ENCODE measurements at places on chromosomes 12 and 14. TPM values are rescaled to one million over a fixed set of nuclear protein-coding genes. Genes with fewer than 3 reads are reported as not detected.

PLCZ1 gene
- not detected for total RNA-seq

DPF3 gene
- total RNA-seq = 1.3 TPM

PEX5 gene
- total RNA-seq = 47.5 TPM

CCNB1IP1 gene
- total RNA-seq = 109 TPM

BCL11B gene
- total RNA-seq = 11.8 TPM

FGF6 gene
- not detected for total RNA-seq

TMBIM6 gene
- total RNA-seq = 296 TPM

- no peak for DNase-seq
These were observed 25.5 kb upstream of the NPFF start for GRCh38 chr12:53532524-53533445.

GRCh38 chr14:92411135-92411534 lies 88.2 kb downstream of the SLC24A4 start:
- no peak for DNase-seq

DNA sequence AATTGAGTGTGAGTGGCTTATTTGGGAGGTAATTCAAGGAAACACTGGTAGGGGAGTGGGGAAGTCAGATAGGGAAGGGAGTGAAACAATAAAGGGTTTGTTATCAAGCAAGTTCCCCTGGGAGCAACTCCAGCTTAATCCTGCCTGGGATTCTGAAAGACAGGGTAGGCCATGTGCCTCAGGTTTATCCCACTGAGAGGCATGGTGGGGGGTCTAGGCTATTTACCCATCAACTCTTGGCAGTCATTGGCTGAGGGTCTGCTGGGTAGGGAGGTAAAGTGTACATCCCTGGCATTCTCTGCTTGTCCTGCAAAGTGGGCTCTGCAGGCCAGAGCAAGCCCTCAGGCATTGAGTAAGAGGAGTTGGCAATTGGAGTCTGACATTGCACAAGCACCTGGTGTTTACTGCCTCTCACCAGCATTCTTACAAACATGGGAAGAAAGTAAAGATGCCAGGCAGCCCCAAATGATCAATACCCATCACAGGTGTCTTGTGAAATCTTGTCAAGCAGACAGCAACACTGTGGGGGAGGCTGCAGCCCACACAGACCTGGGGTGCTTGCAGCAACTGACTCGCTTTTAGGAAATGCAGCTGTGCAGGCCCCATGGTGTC lies 169.3 kb downstream of the KTN1 start:
- DNase-seq = no peak

DNA sequence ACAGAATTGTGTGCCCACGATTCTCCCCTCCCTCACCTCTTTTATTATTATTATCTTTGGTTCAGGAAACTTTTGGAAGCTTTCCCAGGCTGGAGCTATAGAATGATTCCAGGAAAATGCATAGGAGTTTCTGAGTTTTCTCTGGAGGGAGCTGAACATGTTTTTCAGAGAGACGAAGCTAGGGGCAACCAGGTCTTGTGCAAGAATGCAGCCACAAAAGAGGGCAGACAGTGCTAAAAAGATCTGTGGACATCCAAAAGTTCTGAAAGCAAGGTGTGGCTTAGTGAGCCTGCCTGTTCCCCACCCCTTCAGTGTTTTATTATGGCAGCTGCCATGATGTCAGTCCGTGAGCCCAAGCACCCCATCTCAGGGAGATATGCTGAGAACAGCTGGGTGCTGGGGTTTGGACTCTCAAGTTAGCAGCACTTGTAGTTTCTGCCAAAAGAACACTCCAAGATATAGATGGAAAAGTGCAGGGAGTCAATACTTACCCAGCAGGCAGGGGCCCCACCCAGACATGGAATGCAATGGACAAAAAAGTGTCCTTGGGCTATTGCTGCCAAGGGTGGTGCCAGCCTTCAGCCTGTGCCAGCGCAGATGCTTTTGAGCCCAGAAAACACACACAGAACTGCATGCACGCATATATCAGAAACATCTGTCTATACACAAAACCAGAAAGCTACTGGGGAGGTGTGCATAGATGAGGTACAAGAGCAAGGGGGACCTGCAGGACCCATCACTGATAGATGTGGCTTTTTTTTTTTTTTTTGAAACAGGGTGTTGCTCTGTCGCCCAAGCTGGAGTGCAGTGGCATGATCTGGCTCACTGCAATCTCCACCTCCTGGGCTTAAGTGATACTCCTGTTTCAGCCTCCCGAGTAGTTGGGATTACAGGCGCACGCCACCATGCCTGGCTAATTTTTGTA lies 17.0 kb upstream of the IRF2BPL start:
- DNase-seq = no peak

DNA sequence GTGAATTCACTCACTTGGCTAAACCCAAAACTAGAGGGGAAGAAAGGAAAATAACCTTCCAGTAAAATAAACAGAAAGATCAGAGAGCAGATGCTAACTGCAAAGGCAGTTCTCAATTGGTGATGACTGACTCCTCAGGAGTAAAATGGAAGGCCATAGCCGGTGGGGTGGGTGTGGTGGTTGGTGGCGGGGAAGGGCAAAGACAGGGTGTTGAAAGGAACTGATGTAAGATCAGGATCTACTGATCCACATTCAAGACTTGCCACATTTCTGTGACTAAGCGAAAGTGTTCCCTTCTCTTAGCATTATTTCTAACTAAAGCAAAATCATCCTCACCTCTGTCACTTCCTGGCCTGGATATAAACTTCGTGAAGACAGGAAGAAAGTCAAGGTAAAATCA lies 26.3 kb upstream of the TC2N start:
- no peak for DNase-seq

Data from mesothelial cell of epicardium (in vitro differentiated cells).